Smooth muscle cell of the pulmonary artery (primary cell): ENCODE measurements at places on chromosomes 2 and 18. TPM values are rescaled to one million over a fixed set of nuclear protein-coding genes. Genes with fewer than 3 reads are reported as not detected.

The SCN9A gene
- 13.7 and 23.8 TPM in 2 replicates for total RNA-seq

The UGT1A8 gene
- 0.17 TPM in 1 of 2 replicates, not detected in the other for total RNA-seq

The CYTIP gene
- 5.5 and 23.5 TPM in 2 replicates for total RNA-seq

The REG3A gene
- total RNA-seq: not detected in 2 replicates

The NT5DC4 gene
- 0.33 TPM in 1 of 2 replicates, not detected in the other for total RNA-seq

The INHA gene
- 0.26 and 0.43 TPM in 2 replicates for total RNA-seq

The IL1F10 gene
- not detected in 2 replicates for total RNA-seq

The OR6B2 gene
- total RNA-seq: not detected in 2 replicates

The POMC gene
- 1.2 and 2.0 TPM in 2 replicates for total RNA-seq

The RNF125 gene
- total RNA-seq: 0.13 and 0.69 TPM in 2 replicates

The MGAT5 gene
- total RNA-seq: 110 and 113 TPM in 2 replicates

The MYOM1 gene
- 2.5 and 4.3 TPM in 2 replicates for total RNA-seq

The CXCR1 gene
- total RNA-seq: not detected in 2 replicates

The SCYGR1 gene
- not detected in 2 replicates for total RNA-seq
